ENCODE measurements at places on chromosomes 2 and 18.

- peaks cover 13% of the 10 kb centered on the region for H3K27me3 ChIP-seq
- peaks cover 12% of the 10 kb centered on the region for H3K4me1 ChIP-seq
- H3K27ac ChIP-seq: peak within 1 kb of the TSS; percentile 56
- H3K4me3 ChIP-seq: peak within 1 kb of the TSS; percentile 92
- H3K36me3 ChIP-seq: no peaks in the 10 kb centered on the region
- DNase-seq: peak; percentile 15
Measured at GRCh38 chr2:230068651-230069055, at the start of gene SLC16A14. Gene SLC16A14 (minus strand): TSS chr2:230068924. CDS start chr2:230059352, 9,572 bp downstream.

GRCh38 chr2:39947294-39948015, 168.4 kb upstream of the THUMPD2 start:
- no peaks in the 10 kb centered on the region for H3K27me3 ChIP-seq
- DNase-seq: no peak
- no peaks in the 10 kb centered on the region for H3K4me1 ChIP-seq
- no peak overlapping the region for H3K4me3 ChIP-seq
- no peaks in the 10 kb centered on the region for H3K36me3 ChIP-seq
- no peak overlapping the region for H3K27ac ChIP-seq

- peaks cover 9% of the 10 kb centered on the region for H3K4me1 ChIP-seq
- no peaks in the 10 kb centered on the region for H3K27me3 ChIP-seq
- H3K36me3 ChIP-seq: no peaks in the 10 kb centered on the region
- DNase-seq: no peak
- no peak overlapping the region for H3K27ac ChIP-seq
Measured at GRCh38 chr2:197356136-197356535, 45.6 kb upstream of the ANKRD44 start.

DNA sequence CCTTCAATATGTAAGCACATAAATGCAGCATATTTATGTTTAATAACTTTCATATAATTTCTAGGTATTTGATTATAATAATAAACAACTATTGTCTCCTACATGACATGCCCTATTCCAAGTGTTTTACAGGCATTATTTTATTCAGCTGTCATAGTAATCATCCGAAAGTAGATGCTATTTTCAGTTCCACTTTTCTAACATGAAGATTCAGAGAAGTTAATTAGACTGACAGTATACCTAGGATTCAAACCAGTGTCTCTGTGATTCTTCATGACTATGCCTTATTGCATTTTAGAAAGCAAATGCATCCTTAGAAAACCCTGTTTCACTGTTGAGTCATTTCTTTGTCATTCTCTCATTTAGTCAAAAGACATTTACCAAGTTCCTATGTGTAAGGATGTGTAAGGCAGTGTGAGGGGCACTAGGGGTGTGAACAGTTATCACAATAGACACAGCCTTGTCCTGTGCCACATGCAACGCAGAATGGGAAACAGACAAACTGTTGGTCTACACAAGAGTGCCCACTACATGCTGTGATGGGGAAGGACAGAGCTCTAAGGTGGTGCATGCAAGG, 79.8 kb downstream of the DTNA start:
- no peak overlapping the region for H3K4me3 ChIP-seq
- H3K27me3 ChIP-seq: peaks cover 5% of the 10 kb centered on the region
- DNase-seq: no peak
- H3K36me3 ChIP-seq: no peaks in the 10 kb centered on the region

GRCh38 chr2:72548081-72548764, 277.6 kb downstream of the EXOC6B start:
- no peak for DNase-seq
- no peaks in the 10 kb centered on the region for H3K4me1 ChIP-seq
- no peak overlapping the region for H3K4me3 ChIP-seq
- no peaks in the 10 kb centered on the region for H3K27me3 ChIP-seq
- no peaks in the 10 kb centered on the region for H3K36me3 ChIP-seq
- no peak overlapping the region for H3K27ac ChIP-seq

DNA sequence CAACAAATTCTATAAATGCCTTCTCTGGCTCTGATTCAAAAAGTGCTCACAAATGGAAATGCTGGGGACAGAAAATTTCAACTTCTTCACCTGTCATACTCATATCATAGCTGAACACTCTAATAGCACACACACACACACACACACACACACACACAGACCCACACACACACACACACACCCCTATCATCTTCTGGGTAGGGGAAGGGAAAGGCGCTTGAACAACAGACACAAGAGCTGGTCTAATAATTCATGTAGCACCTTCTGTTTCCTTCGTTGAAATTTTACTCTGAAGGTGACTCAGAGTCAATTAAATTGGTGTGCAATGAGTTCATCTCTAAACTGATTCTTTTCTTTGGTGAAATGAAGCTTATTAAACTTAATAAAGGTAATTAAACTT, 32.9 kb downstream of the CD28 start:
- no peak for DNase-seq
- peaks cover 4% of the 10 kb centered on the region for H3K4me1 ChIP-seq
- H3K4me3 ChIP-seq: no peak overlapping the region
- no peaks in the 10 kb centered on the region for H3K36me3 ChIP-seq
- H3K27ac ChIP-seq: no peak overlapping the region

DNA sequence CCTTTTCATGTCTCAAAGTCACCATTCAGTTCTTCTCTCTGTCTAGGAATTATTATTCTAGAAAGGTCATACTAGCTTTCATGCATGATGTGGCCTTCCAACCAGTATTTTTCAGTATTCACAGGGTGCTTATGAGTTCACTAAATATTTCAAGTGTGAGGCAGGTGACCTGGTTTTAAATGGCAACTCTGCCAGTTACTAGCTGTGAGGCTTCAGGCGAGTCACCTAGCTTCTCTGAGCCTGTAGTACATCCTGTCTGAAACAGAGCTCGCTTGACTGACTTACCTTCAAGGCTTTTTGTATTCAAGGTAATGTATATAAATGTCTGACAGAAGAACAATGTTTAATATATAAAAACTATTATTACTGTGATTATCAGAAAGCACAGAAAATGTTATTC, 19.4 kb upstream of the ACVR1 start:
- H3K27ac ChIP-seq: no peak overlapping the region
- H3K36me3 ChIP-seq: peaks cover 2% of the 10 kb centered on the region
- peaks cover 36% of the 10 kb centered on the region for H3K4me1 ChIP-seq
- no peak overlapping the region for H3K4me3 ChIP-seq
- DNase-seq: no peak

All from stimulated activated naive B cell treated with anti-CD40 and anti-IgM and Interleukin-4, amounts not matched to agents 10 μg/mL and 1 μg/mL and 100 μg/mL, for 72 hours (primary cell).